H4 (cell line): ENCODE measurements at places on chromosomes 1 and 21. TPM values are rescaled to one million over a fixed set of nuclear protein-coding genes. Genes with fewer than 3 reads are reported as not detected.

Gene OR2L3
- total RNA-seq, result not detected in 2 replicates

GRCh38 chr1:170402476-170403311, 129.3 kb upstream of the GORAB start:
- DNase-seq, result peak; percentile 5

DNA sequence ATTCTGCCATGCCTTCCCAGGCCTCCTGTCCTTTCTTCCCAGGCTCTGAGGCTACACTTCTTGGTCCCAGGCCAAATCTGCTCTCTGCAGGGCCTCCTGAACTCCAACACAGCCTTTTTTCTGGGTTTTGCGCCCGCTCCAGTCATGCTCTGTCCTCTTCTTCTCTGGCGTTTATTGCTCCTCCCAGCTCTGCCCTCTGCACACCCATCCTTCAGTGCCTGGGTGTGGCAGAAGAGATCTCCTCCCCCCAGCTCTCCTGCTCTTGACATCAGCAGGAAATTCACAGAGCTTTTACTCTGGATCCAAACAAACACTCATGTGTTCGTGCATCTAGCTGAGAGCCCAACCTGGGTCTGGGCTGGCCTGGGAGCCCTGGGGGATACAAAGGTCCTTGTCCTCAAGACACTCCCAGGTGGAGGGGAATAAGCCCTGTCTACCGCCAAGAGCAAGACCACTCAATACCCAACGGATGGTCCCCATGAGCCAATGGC, 22.9 kb upstream of the EPS8L3 start:
- peak; percentile 81 for DNase-seq

Gene CD101
- total RNA-seq, result 0.12 and 0.62 TPM in 2 replicates

DNA sequence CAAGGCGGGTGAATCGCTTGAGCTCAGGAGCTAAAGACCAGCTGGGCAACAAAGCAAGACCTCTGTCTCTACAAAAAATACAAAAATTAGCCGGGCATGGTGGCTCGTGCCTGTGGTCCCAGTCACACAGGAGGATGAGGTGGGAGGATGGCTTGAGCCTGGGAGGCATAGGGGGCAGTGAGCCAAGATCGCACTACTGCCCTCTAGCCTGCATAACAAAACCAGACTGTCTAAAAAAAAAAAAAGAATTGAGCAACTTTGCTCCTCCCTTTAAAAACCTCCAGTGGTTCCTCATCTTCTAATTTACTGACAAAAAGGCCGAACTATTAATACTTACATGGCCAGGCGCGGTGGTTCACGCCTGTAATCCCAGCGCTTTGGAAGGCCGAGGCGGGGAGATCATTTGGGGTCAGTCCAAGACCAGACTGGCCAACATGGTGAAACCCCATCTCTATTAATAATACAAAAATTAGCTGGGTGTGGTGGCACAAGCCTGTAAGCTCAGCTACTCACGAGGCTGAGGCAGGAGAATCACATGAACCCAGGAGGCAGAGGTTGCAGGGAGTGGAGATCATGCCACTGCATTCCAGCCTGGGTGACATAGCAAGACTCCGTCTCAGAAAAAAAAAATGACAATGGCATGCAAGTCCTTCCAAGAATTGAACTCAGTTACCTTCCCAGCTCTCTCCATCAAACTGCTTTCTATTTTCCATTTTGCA, 4.4 kb downstream of the ACBD3 start:
- DNase-seq, result peak; percentile 71

Gene ESPN
- not detected in 2 replicates for total RNA-seq

Gene TIMM17A
- total RNA-seq, result 132 and 143 TPM in 2 replicates

- no peak for DNase-seq
Measured at GRCh38 chr1:156276532-156276931, 6.1 kb downstream of the SMG5 start.

Gene DMBX1
- 0.37 TPM in 2 replicates for total RNA-seq

DNA sequence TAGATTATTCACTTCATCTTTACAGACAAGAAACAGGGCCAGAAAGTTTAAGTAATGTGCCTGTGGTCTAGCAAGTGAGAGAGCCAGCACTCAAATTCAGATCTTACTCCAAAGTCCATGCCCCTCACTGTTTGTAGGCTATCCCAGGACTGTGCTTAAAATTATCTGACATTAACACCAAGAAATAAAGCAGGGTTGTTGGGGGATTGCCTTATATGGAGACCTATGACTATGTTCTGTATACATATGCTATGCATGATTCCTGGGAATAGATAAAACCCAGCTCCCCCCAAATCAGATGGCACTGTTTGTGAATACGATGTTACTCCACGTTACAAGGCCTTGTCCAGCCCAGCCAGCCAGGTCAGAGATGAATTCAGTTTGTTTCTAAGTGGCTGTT, 131.6 kb upstream of the HOOK1 start:
- DNase-seq, result no peak

DNA sequence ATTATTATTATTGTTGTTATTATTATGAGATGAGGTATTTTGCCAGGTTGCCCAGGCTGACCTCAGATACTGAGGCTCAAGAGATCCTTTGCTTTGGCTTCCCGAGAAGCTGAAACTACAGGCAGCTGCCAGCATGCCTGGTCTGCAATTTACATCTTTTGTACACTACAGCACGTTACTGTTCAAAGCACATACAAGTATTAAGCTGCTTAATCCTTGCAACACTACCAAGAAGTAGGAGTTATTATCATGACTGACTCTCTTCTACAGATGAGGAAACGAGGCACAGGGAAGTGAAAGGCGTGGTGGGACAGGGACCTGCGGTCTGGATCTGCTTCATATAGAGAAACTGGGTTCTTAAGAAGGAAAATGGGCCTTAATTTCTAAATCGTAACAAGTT, 11.6 kb downstream of the ERG start:
- no peak for DNase-seq

Gene USH2A
- total RNA-seq, result 0.04 TPM in 1 of 2 replicates, not detected in the other

Gene KRTAP19-3
- total RNA-seq, result not detected in 2 replicates

Gene AMIGO1
- total RNA-seq, result 0.72 and 1.5 TPM in 2 replicates

Gene RBP7
- total RNA-seq, result not detected in 2 replicates

DNA sequence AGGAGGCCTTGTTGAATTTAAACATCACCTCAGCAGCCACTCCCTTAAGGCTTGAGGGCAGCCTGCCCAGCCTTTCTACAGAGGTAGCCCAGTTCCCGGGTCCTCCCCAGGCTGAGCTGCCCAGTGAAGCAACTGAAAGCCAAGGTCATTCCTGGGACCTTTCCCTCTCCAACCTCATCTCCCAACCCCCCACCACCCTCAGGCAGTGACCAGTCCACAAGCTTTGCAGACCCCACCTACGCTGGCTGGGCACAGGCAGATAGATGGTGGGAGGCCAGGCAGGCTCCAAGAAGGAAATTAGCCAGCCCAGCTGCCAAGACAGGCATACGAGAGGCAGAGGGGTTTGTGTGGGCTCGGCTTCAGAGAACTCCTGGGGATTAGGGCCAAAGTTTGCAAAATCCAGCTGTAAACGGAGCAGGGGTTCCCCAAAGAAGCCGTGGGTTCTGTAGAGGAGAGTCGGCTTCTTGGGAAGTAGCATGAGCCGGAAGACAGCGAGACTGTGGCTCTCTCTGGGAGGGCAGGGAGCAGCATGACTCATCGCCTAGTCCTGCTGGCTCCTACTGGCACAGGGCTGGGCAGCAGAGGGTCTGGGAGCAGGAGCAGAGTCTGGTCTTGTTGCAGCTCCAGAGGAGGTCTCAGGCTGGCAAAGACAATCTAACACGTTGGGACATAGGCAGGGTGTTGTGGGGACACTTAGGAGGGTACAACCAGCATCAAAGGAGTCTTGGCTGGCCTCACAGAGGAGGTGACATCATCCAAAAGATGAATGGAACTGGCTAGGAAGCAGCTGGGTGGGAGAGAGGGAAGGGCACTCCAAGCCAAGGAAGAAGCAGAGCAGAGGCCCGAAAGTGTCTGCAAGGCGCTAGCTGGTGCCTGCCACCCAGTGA, 2.8 kb upstream of the ZC3H12A start:
- peak; percentile 94 for DNase-seq

Gene LCE2B
- total RNA-seq, result not detected in 2 replicates

GRCh38 chr1:99727575-99728185, 38.8 kb downstream of the FRRS1 start:
- DNase-seq, result peak; percentile 8

- no peak for DNase-seq
Measured at GRCh38 chr1:168252204-168252733, 26.5 kb downstream of the SFT2D2 start.

GRCh38 chr21:29164323-29164942, 34.0 kb downstream of the MAP3K7CL start:
- DNase-seq, result peak; percentile 80

DNA sequence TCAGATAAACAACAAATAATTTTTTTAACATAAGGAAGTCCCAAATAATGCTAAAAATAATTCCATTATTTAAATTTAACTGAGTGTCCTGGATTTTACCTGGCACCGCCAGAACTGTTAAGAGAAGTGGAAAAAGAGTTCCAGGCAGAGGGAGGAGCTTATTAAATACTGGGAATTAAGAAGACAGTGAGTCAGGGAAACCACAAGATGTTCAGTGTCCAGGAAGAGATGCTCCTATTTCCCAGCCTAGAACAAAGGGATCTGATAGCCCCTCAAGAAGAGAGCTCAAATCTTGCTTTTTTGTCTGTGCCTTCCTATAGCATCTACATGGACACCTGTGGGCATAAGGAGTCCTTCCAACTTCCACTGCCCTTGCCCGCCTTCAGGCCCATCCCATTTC, 85.9 kb downstream of the PGM1 start:
- no peak for DNase-seq

DNA sequence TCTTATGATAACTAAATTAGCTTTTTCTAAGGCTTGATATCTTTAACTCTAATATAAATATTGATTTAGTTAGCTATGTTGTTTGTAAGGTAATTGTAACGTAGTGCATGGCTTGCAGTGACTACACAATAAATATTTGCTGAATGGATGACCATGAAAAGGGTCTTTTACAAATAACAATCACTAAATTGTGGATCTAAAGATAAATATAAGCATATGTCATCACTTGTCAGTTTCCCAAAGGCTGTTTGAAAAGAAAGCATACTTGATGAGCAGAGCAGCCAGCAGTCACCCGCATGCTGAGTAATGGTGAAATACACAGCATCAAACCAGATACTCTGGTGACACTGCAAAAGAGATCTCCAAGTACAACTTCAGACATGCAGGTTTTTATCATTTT, 92.5 kb upstream of the FMN2 start:
- DNase-seq, result no peak

DNA sequence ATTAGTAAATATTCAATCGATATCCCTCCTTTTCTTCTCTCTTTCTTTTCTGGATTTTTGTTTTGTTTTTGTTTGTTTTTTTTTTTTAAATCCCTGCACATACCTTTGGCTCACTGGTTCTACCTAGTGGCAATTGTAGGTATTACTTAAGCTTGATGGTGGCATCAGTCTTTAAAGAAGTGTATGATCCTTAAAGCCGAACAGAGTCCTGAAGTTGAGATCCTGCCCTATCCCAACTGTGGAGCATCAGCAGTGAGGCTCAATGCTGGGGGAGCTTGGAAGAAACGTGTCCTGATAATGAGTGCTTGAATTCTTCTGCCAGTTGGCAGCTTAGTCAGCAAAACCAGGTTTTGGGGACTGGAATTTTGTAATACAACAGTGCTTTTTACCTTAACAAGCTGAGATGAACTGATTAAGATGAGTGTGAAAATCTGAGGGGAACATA, 60.8 kb downstream of the FASLG start:
- peak; percentile 54 for DNase-seq

DNA sequence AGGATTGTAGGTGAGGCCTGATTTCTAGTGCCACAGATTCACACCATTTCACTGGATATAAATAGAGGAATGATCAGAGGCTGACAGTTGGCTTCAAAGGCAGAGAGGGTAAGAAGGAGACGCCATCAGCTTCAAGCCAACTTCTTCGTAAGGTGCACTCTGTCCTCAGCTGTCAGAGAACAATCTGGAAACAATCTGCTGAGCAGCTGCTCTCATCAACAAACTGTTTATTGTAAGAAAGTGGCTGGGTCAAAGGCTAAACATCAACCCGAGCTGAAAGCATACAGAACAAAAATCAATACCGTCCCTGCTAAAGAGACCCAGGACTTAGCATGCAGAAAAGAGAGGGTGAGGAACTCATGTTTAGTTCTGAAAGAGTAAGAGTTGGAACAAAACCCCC, 48.2 kb downstream of the HLCS start:
- no peak for DNase-seq

- no peak for DNase-seq
Measured at GRCh38 chr1:174239541-174239940, 80.2 kb downstream of the RABGAP1L start.

DNA sequence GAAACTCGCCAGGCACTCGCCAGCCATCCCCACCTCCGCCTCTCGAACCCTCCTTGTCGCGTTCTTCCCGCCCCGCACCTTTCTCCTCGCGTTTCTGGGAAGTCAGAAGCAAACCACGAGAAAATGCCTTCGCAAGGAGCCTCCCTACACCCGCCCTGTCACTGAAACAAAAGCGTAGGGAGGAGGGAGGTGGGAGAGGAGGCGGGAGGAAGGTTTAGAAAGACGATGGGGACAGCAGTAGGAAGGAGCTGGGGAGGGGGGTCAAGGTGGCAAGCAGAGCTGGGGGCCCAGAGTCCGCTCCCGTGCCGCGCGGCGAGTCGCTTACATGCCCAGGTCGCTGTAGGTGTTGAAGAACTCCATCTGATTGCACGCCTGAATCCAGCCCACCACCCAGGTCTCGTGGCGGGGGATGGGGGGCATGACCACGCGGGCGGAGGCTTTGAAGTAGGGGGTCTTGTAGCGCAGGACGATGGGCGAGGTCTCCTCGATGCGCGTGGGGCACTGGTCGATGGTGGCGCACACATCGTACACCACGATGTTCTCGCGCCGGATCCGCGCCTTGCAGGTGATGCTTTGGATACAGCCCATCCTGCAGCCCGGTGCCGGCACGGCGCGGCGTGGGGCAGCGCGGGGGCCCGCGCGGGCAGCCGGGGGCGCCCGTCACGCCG, 1.0 kb downstream of the FAM78B start:
- DNase-seq, result no peak

GRCh38 chr21:44916965-44917364, 3.7 kb downstream of the ITGB2 start:
- no peak for DNase-seq

Gene ADORA3
- total RNA-seq, result not detected in 2 replicates

DNA sequence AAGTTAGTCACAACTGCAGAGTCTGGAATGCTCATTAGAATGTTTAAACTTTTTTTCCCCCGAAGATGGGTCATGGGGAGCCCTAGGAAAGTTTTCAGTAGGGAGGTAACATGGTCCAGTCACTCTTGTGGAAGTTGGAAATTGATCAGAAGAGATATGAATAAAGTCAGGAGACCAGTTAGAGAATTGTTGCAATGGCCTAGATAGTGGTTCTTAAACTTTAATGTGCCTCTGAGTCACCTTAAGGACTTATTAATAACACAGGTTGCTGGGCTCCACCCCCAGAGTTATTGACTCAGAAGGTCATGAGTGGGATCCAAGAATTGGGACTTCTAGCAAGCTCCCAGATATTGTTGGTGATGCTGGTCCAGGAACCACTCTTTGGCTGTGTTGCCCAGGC, 3.2 kb upstream of the TFAP2E start:
- no peak for DNase-seq
